AG09319 (cell line): ENCODE measurements at places on chromosomes 11 and 22.

DNA sequence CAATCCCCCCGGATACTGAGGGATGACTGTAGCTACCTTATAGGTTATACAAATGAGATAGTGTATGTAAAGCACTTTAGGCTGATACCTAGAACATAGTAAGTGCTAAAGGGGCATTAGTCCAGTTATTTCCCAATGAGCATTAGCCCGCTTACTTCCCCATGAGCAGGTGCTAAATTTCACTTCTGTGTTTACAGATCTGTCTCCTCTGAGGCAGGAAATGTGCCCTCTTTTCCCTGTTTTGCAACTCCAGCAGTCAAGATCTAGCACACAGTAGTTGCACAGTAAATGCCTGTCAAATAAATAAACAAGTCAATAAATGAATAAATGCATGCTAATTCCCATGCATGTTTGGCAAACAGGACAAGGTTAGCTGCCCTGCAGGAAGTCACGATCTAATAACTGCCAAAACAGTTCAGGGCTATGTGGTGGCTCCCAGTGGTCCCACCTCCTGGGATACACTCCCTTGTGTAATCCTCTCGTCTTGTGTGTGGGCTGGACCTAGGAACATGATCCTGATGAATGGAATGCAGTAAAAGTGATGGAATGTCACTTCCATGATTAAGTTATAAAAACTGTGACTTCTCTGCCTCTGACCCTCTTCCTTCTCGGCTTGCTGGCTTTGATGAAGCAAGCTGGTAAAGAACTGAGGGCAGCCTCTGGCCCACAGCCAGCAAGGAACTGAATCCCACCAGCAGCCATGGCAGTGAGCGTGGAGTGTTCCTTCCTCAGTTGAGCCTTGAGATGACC is 459.0 kb downstream of the SOX6 start:
- no peak for DNase-seq

- no peak for DNase-seq
These were observed 200.1 kb upstream of the GUCY1A2 start for GRCh38 chr11:107218123-107219013.

GRCh38 chr22:40552070-40552469 is 84.4 kb downstream of the MRTFA start:
- no peak for DNase-seq

GRCh38 chr11:12121517-12121916 is 11.1 kb downstream of the MICAL2 start:
- no peak for DNase-seq

- DNase-seq, result no peak
These were observed 19.9 kb upstream of the BBOX1 start for GRCh38 chr11:27020751-27021150.

DNA sequence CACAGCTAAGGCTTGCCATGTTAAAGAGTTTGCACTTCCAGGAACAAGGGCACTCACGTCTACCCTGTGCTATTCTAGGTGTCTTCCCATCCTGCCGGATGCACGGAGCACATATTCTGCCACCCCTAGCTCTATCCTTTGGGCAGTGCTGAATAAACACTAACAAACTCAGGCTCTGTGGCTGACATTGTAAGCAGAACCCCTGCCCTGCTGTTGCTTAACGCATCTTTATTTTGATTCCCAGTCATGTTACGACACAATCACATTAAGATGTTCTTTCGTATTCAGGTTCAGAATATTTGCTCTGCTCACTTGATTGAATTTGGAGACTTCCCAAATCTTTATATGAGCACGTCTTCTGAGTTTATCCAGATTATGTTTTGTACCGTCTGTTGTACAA is 3.7 kb upstream of the HDHD5 start:
- no peak for DNase-seq

- no peak for DNase-seq
These were observed 8.5 kb upstream of the CREBZF start for GRCh38 chr11:85673393-85673792.

DNA sequence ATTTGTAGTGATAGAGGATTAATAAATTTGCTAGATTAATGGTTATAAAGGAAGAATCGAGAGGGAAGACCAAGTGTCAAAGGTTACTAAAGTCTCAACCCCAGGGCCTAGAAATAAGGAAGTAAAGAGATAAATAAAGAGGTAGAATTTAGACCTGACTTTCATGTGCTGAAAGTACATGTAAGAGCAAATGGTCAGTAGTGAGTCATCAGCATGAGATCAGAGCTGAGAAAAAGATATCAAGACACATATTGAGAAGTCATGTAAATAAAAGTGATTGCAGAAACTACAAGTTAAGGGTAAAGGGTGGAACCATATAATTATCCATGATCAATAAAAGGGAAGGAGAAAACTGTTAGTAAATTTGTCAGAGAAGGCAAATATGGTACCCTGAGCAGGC is 1.4 kb upstream of the OR8B8 start:
- no peak for DNase-seq

DNA sequence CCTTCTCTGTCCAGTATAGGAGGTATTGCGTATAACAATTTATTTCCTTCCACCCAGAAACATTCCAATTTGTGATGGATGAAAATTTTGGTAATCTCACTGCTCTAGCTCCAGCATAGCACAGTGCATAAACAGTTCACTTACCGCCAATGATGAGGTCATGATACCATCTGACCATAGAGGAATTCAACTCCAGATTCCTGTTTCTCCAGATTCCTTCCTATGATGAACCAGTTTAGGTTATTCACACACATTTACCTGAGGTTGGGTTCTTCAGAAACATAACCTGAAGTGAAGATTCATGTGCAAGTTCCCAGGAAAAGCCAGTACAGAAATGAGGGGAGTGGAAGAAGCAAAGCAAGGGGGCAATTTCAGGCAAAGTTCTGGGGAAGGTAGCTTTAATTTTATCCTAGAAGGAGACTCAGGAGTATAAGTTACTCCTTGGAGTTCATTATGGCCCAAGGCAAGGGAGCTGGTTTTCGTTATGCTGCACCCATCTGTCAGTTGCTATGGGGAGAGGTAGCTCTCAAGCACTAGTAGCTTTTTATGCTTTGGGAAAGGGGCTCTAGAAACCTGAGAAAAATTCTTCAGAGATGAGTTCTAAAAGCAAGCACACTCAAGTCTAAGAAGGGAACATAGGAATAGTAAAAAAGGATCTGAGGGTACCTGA is 121.6 kb downstream of the CASP12 start:
- DNase-seq, result no peak

DNA sequence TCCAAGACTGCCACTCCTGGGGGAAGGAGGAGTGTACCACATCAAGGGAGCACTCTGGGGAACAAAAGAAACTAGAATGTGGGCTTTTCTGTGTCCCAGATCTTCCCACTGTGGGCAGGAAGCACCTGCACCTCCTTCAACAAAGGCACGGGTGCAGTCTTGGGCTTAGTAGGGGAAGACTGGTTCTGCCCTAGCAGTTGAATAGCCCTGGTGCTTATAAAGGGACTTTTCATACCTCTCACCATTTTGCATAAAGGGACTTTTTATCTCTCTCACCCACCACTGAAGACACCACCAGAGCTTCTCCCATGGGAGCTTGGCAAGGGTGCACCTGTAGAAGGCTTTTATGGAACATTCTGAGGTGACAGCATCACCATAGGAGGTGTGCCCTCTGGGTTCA is 65.8 kb upstream of the MS4A8 start:
- no peak for DNase-seq

GRCh38 chr22:48262596-48263430 is 1500.4 kb downstream of the TBC1D22A start:
- DNase-seq, result no peak

DNA sequence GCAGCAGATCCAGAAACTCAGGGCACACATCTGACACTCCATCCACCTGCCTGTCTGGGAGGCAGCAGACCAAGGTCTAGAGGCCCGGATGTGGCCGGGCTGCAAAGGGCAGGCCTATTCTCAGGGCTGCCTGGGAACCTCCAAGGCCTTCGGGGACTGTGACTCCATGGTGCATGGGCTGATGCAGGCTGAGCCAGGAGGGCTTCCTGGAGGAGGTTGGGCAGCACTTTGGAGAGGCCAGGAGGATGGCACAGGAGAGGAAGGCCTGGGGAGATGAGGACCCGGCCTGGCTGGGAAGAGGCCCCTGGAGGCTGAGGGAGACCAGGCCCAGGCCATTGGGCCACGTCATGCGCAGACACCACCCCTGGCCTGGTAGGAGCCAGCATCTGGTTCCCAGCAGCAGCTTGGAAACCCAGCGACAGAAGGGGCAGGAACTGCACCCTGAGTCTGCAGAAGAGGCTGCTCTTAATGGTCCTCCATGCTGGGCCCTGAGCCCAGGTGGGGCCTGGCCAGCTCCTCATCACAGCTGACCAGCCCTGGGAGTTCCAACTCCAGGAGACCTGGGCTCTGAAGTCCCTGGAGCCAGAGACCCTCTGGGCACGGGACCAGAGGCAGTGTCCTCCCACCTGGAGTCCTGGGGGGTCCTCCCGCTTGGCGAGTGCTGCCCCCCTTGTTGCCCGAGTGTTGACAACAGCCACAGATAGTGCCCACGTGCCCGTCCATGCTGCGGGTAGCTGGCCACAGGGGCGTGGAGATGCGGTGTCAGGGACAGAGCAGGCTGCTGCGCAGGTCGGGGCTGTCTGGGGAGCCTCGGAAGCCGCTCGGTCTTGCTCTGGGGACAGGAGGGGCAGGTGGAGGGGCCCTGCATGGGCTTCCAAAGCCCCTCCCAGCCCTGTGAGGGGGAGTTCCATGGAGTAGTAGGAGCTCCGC is 5.5 kb downstream of the PHLDA2 start:
- DNase-seq, result no peak

DNA sequence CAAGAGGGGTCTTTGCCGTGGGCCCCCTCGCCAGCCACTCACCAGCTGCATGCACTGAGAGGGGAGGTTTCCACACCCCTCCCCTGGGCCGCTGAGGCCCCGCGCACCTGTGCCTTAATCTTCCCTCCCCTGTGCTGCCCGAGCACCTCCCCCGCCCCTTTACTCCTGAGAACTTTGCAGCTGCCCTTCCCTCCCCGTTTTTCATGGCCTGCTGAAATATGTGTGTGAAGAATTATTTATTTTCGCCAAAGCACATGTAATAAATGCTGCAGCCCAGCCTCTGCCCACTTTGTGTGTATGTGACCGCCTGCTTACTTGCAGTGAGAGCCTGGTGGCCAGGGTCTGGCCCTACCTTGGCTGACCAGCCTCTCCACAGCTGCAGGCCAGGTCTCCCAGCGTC is 2.8 kb upstream of the CRACR2B start:
- DNase-seq, result no peak

DNA sequence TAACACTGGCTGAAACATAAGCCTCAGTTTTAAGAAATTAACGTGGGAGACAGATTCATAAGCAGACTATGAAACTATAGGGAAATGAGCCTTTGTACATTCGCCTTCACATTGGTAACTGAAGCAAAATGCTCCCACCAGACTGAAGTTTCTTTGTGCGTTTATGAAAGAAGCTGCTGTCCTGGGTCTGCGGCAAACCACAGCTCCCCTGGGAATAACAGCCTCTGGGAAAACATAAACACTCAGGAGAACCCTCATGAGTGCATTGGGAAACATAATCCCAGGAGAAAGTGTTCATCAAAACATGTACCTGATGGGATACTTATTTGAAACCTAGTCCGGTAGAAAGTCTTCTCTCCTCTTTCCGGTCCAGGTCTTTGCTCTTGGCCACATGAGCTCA is 193.1 kb upstream of the LARGE1 start:
- DNase-seq, result no peak

DNA sequence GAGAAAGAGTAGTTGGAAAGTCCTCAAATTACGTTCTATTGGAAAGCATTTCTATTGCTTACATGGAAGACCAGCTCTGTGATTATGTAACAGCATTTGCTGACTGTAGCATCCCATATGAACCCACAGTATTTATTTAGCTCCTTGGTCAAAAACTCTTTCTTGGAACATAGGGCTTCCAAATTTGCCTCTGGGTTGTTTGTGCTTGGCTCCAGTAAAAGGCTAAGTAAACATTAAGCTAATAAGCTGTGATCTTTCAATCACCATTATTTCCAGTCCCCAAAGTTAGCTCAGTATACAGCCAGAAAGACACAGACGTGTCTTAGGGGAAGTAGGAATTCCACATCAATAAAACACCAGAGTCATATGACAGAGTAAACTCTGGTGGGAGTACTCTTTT is 668.8 kb downstream of the DLG2 start:
- no peak for DNase-seq

DNA sequence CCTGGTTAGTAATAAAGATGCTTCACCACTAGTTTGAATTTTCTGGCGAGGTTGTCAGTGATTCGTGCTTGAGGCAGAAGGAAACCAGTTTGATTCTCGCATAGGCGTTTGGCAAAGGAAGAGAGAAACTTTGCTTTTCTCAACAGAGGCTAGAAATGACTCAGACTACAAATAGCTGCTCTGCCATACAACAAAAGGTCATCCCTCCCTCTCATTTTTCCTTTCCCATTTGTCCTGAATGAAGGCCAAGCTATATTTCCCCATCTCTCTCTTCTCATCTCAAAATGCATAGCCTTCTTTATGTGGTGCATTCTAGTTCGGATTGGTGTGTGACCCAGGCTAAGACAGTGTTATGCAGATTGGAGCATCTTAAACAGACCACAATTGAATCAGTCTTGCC is 741.4 kb downstream of the NTM start:
- DNase-seq, result peak; percentile 71

- no peak for DNase-seq
These were observed 124.2 kb upstream of the TBCEL start for GRCh38 chr11:120899720-120900119.

GRCh38 chr22:50209893-50210292 is 9.1 kb downstream of the SELENOO start:
- DNase-seq, result peak; percentile 28

- DNase-seq, result no peak
These were observed 389 bp upstream of the CASP12 start for GRCh38 chr11:104898685-104899013.

DNA sequence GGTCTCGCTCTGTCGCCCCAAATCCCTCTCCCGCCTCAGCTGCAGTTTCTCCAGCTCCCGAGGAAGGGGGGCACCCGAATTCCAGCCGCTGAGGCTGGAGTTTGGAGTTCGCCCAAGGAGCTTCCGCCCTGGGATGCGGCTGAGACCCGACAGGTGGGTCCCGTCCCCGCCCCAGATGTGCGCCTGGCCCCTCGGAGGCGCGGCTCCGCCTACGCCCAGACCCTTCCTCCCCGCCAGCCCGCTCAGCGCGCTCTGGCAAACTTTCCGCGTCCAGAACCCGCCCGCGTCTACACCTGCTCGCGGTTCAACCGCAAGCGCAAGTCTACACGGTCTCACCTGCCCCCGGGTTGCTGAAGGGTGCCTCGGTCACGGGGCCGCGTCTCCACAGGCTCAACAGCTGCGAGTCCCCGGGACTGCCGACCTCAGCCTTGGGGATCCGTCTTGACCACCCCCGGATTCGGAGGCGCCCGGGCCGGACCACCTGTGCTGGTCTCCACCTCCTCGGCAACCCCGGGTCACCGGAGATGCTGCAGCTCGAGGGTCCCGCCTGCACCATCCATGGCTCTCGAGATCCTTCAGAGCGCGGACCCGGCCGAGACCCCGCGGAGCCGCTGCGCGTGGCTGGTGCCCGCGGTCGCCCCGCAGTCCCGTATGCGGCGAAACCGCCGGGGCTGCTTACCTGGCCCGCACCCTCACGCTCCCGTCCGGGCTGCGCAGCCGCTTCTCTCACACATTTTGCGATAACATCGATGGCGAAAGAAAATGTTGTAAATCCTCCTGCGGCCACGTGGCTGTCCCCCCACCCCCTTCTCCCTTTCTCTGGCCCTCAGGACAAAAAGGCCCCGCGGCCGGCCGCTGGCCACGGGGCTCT is 63.6 kb downstream of the NFAM1 start:
- no peak for DNase-seq
